ENCODE measurements at places on chromosomes 5 and 9.
A peak's percentile ranks its signal among the peaks of the same experiment; 100 is the strongest.

DNA sequence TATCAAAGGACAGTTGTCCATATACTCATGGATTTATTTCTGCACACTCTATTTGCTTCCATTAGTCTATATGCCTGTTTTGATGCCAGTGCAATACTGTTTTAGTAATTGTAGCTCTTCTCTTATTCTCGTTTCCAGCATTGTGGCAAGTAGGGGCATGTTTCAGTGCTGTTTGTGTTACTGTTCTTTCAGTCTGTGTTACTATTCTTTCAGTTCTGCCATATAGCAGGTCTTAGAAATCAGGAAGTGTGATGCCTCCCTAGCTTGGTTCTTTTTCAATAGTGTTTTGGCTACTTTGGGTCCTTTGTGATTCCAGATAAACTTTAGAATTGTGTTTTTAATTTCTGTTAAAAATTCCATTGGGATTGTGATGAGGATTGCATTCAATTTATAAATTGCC, 180.5 kb upstream of the PTPRD start:
- no peak for DNase-seq

DNA sequence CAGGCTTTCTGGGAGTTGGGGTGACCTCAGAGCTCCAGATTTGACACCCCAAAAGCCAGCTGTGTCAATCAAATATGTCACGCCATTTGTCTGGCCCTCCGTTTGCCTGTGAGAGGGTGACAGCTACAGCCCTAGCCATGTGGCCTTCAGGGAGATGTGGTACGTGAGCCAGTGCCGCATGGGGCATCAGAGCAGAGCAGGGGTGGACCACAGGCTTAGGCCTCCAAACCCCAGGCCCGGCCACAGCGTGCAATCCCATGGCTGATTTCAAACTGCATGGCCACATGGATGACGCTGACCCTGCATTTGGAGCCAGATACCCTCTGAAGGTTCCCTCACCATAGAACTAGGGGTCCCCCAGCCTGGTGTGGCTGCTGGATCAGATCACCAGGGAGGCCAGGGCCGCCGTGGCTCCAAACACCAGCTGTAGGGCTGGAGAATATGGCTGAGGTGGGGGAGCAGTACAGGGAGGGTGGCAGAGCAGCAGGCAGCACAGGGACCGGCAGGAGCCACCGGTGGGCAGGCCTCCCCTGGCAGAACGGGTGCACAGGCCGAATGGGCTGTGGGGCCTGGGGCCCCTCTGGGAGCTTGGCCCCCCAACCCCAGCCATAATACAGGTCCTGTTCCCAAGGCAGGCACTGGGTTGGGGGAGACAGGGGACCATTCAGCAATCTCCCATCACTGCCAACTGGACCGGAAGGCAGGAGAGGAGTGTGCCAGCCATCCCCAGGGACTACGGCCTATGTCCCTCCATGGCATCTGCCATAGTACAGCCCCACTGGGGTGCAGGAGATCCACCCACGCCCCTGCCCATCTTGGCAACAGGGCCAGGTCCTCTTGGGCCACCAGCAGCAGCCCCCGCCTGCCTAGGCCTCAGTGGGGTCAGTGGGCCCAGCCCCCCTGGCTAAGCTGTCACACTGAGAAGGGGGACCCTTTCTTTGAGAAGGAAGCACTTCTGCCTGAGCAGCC, 1.5 kb downstream of the SAPCD2 start:
- DNase-seq, result peak; percentile 57

- DNase-seq, result no peak
Measured at GRCh38 chr5:31255041-31255440, 61.6 kb downstream of the CDH6 start.

GRCh38 chr9:126482361-126483044, 131.2 kb upstream of the LMX1B start:
- no peak for DNase-seq

DNA sequence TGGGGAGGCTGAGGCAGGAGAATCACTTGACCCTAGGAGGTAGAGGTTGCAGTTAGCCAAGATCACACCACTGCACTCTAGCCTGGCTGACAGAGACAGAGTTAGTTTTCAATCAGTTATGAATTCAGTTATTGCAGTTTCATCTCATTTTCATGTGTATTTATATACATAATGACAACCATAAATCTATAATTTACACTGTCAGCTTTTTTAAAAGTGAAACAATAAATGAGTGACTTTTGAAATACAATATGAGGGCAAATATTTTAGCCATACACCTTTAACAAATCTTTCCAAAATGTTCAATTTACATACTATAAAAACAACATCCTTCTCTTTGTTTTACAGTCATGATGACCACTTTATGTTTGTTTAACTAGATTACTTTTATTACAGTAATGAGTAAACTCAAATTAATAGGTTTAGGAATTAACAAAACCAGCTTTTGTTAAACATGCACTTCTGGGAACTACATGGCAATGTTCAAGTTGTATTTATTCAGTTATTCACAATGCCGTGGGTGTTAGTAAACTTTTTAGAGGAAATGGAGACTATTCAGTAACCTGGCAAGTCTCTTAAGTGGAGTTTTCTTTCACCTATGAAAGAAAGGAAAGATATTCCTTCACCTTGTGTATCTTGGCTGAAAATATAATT, 12.7 kb downstream of the TYRP1 start:
- no peak for DNase-seq
